Tibial nerve (tissue), 4 donors: ENCODE measurements at places on chromosomes 2 and 18.

- DNase-seq = no peak
Measured at GRCh38 chr18:72849671-72850070, 18.1 kb downstream of the NETO1 start.

DNA sequence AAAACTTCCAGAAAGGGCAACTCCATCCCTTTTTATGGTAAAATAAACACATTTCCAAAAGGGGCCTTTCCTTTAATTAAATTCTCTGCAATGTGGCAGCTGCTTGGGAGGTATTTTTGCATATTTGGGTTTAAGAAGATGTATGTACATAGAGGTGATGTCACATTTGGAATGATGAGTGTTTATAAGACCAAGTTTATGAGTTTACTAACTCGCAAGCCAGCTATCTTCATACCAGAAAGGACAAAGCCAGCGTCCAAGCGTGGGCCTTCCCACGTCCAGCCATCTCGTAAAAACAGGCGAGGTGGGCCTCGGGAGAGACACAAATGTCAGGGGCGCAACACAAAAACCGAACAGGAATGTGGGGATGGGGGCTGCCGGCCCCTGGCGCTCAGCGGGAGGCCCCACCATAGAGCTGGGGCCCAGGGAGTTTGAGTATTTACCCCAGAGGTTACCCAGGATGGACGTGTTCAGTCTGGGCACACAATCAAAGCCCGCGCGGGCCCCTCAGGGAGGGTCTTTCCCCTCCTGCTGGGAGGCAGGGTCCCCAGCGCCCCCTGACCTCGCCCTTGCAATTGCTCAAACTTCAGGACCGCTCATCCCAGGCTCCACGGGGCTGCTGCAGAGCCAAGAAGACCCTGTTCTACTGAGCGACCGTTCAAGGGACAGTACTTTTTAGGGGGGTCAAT is 137.3 kb downstream of the TWIST2 start:
- DNase-seq = no peak

DNA sequence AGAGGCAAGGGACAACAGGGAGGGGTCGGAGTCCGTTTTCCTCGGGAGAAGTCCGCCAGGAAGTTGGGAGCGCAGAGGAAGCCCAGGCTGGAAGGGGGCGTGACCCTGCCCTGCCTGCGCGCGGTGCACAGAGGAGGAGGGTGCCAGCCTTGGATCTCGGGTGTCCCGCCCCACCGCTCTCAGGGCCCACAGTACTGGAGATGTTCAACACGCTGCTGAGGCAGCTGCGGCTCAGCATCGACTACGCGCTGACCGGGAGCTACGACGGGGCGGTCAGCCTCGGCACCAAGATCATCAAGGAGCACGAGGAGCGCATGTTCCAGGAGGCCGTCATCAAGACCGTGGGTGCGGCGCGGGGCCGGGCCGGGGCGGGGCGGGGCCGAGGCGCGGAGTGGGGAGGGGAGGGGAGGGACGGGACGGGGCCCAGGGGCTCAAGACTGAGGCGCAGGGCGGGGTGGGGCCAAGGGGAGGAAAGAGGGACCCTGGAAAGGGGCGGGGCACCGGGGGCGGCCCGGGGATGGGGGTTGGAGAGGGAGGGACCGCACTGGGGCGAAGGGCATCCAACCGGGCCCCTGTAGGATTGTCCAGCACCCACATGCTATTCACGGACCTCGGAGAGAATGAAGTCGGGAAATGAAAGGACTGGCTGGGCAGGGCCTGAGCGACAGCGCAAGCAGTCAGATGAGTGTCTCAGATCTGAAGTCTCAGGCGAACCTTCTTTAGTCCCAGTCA is 36.6 kb downstream of the POMC start:
- peak; percentile 19 for DNase-seq

GRCh38 chr2:29425866-29426265 is 310.7 kb downstream of the CLIP4 start:
- DNase-seq = no peak

DNA sequence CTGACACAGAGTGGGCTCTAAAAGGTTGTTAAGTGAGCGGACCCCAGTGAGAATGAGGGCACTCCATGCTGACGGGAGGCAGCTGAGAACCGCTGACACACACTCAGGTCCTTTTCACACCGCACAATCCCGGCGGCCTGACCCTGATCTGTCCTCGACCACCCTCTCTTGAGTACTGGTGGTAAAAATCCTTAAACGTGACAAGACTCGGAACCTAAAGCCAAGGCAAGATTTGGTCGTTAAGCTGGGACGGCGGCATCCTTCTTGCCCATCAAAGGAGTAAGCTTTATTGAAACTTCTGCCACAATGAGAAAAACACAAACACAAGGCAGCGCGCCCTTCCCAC is 569 bp downstream of the TMX3 start:
- DNase-seq = peak; percentile 21

- no peak for DNase-seq
Measured at GRCh38 chr18:35051641-35052377, 10.6 kb downstream of the MAPRE2 start.

DNA sequence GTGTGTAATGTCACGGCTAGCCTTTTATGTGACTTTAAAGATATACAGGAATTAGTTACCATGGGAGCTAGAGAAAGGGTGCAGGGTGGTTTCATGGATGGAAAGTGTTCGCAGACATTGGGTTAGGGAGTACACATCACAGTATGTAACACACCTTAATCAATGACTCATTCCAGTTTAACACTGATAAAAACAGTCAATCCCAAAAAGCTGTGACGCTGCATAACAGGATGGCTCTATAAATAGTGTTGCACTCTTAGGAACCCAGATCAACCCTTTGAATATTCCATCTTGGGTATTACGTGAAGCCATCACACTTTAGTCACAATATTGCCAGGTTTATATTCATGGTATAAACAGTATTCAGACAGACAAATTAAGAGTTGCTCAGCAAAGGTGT is 33.6 kb downstream of the CAB39 start:
- DNase-seq = no peak

DNA sequence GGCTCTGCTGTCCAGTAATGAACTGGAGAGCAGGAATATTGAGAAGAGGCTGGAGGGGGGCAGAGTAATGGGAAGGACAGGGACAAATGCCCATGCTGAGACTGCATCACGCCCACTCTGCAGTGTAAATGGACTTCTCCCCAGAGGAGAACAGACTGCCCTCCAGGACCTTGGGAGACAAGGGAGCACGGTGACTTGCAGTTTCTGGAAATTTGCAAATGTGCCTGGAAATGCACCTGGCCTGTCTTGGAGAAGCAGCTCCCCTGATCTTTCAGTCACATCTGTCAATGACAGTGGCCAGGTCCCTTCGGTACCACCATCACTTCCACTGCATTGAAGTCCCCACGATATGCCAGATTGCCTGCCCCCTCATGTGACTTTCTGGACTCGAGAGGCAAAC is 178.7 kb upstream of the SH3BP4 start:
- no peak for DNase-seq

DNA sequence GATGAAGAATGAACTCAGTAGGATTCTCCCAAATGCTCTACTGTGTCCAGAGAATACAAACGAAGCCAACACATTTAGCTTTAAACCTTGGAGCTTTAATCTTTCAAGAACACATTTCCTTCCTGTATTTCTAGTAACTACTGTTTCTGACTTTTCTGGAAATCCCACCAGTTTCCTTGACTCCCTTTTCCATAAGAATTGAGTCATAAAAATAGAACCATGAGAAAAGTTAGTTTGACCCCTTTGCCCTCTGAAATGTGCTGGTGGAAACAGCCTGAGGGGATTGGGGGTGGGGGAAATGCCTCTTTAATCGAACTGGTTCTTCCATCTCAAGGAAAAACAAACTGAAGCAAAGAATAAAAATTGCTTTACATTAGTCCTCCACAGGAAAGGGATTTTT is 123.9 kb downstream of the TMEM17 start:
- no peak for DNase-seq

- DNase-seq = no peak
Measured at GRCh38 chr2:59830601-59831000, 722.9 kb downstream of the BCL11A start.

DNA sequence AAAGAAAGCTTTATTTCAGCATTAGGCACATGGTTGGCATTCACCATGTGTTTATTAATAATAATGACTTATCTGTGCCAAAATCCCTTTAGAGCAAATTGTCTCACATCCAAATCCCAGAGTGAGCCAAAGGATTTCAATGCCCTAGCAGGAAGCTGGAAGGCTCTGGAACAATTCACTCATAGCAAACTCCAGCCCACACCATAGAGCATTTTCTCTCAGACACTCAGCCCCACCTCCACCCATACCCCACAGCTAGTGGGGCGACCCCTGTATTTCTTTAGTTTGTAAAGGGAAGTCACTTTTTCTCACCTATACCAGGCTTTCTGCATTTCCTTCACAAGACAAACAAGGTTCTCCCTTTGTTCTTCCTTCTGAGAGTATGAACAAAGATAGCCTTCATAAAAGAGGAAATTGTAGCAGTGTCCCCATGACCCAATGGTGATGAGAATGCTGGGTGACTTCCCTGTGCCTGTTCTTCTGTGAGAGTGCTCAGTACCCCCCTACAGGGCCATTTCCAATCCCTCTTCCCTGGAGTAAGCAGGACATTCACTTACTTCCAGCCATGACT is 100.1 kb upstream of the APCDD1 start:
- DNase-seq = no peak

- no peak for DNase-seq
Measured at GRCh38 chr2:169573974-169574299, 272 bp upstream of the FASTKD1 start.

GRCh38 chr2:126979039-126980003 is 80.6 kb downstream of the TEX51 start:
- no peak for DNase-seq

- DNase-seq = no peak
Measured at GRCh38 chr2:240232264-240232915, 91.9 kb upstream of the OTOS start.

DNA sequence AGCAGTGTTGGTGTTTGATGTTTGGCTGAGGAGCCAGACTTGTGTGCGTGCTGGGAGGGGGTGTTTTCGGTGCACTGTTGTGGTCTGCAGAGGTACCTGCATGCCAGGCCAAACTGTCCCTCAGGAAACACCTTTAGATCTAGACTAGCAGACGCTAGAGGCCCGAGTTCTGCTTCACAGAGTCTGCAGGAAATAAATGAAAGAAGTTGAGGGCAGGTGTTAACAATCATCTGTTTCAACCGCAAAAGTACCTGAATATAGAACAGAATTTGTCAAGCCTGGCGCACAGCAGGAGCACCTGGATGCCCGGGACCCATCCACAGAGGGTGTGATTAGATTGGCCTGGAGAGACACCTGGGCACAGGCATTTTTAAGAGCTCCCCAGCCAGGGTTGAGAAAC is 40.5 kb upstream of the REL start:
- DNase-seq = no peak
